ENCODE measurements at places on chromosomes 12 and 14.

DNA sequence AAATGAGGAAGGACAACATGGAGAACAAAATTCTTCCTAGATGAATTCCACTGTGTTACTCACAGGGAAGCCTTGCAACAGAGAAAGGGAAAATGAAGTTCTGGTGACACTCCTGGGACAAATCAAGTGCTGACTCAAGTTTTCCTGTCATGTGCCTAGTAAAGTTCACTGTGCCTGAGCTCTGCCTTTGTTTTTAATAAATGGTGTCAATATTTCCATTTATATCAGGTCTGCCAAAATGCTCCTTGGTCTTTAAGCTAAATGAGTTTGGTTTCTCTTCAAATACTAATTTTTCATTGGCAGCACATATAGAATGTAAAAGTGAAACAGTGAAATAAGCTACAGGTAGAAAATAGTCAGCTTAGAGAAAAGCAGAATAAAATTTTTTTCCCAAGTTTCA is 33.0 kb downstream of the HIGD1C start:
- no peak for DNase-seq

- DNase-seq, result no peak
Measured at GRCh38 chr12:76265424-76266180, 82.6 kb downstream of the BBS10 start.

GRCh38 chr12:6546016-6546415 is 9.8 kb downstream of the IFFO1 start:
- no peak for DNase-seq

DNA sequence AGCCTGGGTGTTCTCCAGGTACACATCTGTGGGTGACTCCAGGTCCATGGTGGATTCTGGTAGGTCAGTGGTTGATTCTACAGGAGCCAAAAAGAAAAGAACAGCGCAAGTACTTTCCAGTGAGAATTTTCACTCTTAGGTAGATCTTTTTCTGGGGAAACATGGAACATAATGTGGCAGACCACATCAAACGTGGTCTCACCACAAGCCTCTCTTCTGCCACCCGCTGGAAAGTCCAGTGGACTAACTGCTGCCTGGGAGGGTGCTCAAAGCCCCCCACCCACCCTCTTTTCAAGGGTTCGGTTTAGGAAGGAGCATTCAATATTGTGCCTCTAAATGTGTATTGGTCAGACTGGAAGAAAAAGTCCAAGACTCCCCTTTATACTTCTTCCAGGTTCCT is 36.1 kb upstream of the PRB2 start:
- no peak for DNase-seq

GRCh38 chr12:99711246-99711645 is 63.7 kb downstream of the GARIN6 start:
- DNase-seq, result no peak

DNA sequence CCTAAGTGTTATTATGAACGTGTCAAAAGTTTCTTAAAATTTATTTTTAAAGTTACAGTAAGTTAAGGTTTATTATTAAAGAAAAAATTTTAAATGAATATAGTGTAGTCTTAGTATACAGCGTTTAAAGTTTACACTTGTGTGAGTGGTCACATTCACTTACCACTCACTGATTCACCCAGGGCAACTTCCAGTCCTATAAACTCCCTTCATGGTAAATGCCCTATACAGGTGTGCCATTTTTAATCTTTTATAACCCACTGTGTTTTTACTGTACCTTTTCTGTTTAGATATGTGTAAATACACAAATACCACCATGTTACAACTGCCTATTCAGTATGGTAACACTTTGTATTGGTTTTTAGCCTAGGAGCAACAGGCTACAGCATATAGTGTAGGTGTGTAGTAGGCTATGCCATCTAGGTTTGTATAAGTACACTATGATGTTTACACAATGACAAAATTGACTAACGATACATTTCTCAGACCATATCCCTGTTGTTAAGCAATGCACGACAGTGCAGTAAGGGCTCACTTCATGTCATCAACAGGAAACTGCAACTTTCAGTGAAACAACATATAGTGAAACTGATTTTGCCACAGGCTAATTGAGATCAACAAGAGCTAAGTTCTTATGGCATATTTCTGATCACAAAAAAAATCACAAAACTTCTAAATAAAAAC is 112.0 kb upstream of the TMCC3 start:
- no peak for DNase-seq

- no peak for DNase-seq
Measured at GRCh38 chr12:13135371-13136178, 32.1 kb upstream of the GSG1 start.

DNA sequence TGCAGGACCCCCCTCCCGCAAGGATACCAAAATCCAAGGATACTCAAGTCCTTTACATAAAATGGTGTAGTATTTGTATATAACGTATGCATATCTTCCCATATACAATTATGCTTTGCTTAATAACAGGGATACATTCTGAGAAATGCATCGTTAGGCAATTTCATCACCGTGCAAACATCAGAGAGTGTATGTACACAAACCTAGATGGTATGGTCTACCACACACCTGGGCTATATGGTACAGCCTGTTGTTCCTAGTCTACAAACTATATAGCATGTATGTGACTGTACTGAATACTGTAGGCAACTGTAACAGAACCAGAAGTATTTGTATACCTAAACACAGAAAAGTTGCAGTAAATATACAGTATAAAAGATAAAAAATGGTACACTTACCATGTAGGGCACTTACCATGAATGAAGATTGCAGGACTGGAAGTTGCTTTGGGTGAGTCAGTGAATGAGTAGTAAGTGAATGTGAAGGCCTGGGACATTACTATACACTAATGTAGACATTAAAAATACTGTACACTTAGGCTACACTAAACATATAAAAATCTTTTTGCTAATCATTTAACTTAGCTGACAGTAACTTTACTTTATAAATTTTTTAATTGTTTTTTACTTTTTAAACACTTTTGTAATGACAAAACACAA is 141.1 kb downstream of the SLC41A2 start:
- no peak for DNase-seq

DNA sequence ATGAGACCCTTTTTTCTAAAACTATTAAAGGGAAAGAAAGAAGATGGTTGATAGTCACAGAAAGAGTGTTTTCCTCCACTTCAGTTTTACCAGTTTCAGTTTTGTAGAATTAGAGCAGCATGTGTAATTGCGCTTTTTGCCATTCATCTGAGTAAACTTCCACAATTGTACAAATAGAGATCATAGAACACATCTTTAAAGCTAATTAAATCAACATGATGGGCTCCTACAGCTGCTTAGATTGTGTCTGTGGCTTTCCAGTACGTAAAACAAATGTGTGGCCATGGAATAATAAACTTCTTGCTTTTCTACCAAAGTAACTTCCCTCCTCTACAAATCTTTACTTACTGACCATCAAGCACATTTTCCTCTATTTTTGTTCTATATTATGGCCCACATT is 84.2 kb upstream of the LRIG3 start:
- DNase-seq, result no peak

GRCh38 chr14:31068235-31068634 is 42.1 kb upstream of the STRN3 start:
- no peak for DNase-seq
